ENCODE measurements at places on chromosomes 3 and 15.

GRCh38 chr3:132378846-132379245 lies 38.5 kb upstream of the DNAJC13 start:
- no peak for DNase-seq

GRCh38 chr15:58864602-58865424 lies 68.7 kb downstream of the SLTM start:
- peak; percentile 28 for DNase-seq

DNA sequence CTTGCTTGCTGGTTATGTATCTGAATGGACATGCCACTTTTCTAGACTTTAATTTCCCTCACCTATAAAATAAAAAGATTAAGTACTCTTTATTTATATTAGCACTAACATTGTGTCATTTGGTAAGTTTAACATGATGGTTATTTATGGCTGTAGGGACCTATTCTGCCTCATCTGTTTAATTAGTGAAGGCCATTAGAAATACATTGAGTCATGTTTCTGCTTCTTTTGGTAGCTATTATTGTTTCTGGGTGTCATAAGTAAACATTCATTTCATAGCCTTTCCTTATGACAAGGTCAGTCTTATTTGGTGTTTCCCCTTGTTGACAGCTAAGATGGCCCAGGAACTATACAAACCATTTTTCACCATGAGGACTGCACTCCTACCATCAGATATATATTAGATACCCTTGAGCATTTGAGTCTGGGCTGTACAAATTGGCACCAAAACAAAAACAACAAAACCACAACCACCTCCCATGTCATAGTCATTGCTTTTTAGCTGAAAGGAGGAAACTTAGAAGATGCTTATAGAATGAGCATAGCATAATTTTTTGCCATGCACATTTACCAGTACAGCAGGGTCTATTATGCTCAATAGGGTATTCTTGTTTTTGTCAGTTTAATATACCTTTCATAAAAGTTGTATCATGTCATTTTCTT lies 39.3 kb downstream of the SRP14 start:
- DNase-seq = no peak

GRCh38 chr15:93066224-93066681 lies 22.8 kb downstream of the RGMA start:
- no peak for DNase-seq

- no peak for DNase-seq
Measured at GRCh38 chr3:151367448-151367847, 17.1 kb downstream of the P2RY12 start.

All from GM10248 (cell line).